ENCODE measurements at places on chromosomes 4 and X.

DNA sequence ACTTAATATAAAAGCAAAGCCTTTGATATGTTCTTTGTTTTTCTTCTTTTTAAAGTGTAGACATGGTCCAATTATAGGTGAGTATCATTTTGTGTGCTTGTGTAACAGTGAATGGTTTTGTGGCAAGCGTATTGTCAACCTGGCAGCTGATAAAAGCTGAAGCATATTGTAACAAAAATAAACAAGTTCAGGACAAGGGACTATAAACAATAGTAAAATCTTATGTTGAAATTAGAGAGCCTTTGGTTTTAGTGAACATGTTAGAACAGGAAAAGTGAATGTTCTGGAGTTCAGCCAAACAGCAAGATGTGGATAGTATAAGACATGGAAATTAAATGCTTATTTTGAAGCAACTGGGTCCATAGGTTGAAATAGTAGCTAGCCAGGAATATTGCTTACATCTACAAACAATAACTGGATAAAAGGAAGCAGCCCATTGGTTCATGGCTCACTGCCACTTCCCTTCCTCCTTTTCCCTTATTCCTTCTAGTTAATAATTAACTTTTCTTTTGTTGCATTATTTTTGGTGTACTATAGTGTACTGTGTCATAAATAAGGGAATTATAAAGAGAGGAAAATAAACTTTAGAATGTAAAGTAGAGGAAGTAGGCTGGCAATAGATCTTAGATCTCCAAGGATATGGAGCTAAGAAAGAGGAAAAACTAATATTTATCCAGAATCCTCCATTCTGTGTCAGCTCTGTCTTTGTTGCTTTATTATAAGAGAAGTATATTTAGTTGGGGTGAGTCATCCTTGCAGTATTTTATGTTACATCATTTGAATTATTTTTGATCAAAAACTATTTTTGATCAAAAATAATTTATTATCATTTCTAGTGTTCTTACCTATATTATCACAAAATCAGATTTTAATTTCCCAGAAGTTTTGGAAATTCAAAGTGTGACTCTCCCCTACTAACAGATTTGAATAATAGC lies 65.6 kb downstream of the MRPL1 start:
- DNase-seq: peak; percentile 52

GRCh38 chrX:47743504-47743903 lies 84.5 kb upstream of the UXT start:
- no peak for DNase-seq

- DNase-seq: no peak
Observed at GRCh38 chr4:113574636-113575103, 186.9 kb downstream of the CAMK2D start.

- DNase-seq: no peak
Observed at GRCh38 chr4:110840221-110840654, 217.4 kb upstream of the PITX2 start.

- DNase-seq: no peak
Observed at GRCh38 chr4:4775493-4776004, 83.9 kb upstream of the MSX1 start.

- DNase-seq: no peak
Observed at GRCh38 chr4:76199664-76200211, 13.9 kb downstream of the SCARB2 start.

- no peak for DNase-seq
Observed at GRCh38 chrX:9327747-9328145, 137.1 kb upstream of the TBL1X start.

DNA sequence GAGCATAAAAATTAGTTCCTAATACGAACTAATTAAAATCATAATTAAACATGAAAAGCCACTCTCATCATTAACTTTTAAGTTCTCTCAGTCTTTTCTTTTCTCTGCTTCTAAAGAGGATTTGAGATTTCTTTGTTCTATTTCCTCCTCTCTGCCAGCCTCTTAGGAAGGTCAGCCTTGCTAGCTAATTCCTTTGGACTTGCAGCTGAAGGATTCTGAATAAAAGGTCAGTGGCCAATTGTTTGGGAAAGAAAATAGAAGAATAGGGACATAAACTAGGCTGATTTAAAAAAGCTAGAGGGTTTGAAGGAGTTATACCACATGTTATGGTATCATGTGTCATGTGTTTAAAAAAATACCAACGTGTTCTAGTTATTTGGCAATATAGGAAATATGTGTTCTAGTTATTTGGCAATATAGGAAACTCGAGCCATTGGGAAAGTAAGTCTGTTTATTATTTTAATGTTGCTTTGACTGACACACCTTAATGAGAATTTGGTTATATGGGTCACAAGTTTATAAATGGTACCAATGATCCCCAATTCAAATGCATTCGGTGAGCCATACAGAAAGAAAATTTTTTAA lies 1668.7 kb upstream of the PCDH7 start:
- DNase-seq: no peak

GRCh38 chrX:38552721-38553120 lies 8.6 kb upstream of the TSPAN7 start:
- DNase-seq: no peak

- no peak for DNase-seq
Observed at GRCh38 chrX:10387011-10387410, 230.2 kb downstream of the CLCN4 start.

GRCh38 chrX:115535421-115535820 lies 25.6 kb upstream of the PLS3 start:
- no peak for DNase-seq

DNA sequence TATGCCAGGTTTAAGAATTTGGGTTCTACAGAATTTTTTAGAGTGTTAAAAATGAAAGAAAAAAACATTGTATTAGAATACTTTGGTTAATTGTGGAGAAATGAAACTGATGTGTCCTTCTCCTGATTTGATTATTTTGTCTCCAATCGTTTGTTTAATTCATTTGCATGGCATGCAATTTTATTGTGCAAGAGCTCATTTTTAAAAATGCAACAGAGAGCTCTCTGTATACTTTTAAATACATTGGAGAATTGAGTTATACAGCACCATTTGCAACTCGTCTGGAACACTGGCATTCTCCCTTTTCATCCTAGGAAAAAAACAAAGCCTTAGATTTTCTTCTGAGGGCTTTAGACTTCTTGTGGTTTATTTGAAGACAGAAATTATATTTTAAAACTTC lies 689 bp downstream of the EXOC1L start:
- DNase-seq: no peak

- no peak for DNase-seq
Observed at GRCh38 chrX:133473451-133473850, 58.2 kb upstream of the GPC4 start.
